ENCODE measurements at places on chromosomes 11 and 22. TPM values are rescaled to one million over a fixed set of nuclear protein-coding genes. Genes with fewer than 3 reads are reported as not detected.

- DNase-seq = no peak
Observed at GRCh38 chr22:37708580-37709444, 12.0 kb downstream of the TRIOBP start.

GRCh38 chr22:19991645-19992451 is 24.8 kb downstream of the ARVCF start:
- DNase-seq = no peak

GRCh38 chr11:22416462-22416861 is 78.3 kb downstream of the SLC17A6 start:
- no peak for DNase-seq

GRCh38 chr22:49016909-49017481 is 810.7 kb downstream of the BRD1 start:
- DNase-seq = no peak

DNA sequence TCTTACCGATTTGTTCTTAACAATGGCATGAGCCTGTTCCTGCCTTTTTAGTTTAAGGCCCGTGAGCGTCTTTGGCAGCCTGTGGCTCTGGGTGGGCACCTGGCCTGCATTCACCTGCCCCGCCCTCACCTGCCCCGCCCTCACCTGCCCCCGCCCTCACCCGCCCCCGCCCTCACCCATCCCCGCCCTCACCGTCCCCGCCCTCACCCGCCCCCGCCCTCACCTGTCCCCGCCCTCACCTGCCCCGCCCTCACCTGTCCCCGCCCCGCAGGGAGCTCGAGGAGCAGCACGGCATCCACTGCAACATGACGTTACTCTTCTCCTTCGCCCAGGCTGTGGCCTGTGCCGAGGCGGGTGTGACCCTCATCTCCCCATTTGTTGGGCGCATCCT is 14.2 kb downstream of the GATD1 start:
- no peak for DNase-seq

- no peak for DNase-seq
Observed at GRCh38 chr11:40425168-40425567, 1034.3 kb downstream of the LRRC4C start.

GRCh38 chr11:82195283-82195682 is 538.4 kb downstream of the FAM181B start:
- DNase-seq = no peak

SCGB1A1 gene
- total RNA-seq = not detected

OR8G5 gene
- total RNA-seq = not detected

DAGLA gene
- 0.20 TPM for total RNA-seq
